ENCODE measurements at places on chromosomes 1 and 21.

GRCh38 chr1:4603295-4604110, 50.9 kb upstream of the AJAP1 start:
- no peak for DNase-seq

GRCh38 chr1:209625791-209626285, 26.4 kb downstream of the LAMB3 start:
- no peak for DNase-seq

- no peak for DNase-seq
Measured at GRCh38 chr1:160863774-160864131, 1.1 kb upstream of the CD244 start.

DNA sequence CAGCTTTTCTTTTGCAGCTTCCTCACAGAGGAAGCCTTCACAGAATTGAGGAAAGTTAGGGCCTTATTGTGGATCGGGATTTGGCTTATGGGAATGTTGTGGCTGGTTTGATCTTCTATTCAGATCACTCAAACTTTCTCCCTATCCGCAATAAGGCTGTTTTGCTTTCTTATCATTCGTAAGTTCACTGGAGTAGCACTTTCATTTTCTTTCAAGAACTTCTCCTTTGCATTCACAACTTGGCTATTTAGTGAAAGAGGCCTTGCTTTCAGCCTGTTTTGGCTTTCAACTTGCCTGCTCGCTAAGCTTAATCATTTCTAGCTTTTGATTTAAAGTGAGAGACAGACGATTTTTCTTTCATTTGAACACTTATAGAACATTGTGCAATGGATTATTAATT, 181.9 kb upstream of the B3GALT2 start:
- no peak for DNase-seq

GRCh38 chr1:3015269-3015635, 6.0 kb upstream of the ACTRT2 start:
- DNase-seq: no peak

DNA sequence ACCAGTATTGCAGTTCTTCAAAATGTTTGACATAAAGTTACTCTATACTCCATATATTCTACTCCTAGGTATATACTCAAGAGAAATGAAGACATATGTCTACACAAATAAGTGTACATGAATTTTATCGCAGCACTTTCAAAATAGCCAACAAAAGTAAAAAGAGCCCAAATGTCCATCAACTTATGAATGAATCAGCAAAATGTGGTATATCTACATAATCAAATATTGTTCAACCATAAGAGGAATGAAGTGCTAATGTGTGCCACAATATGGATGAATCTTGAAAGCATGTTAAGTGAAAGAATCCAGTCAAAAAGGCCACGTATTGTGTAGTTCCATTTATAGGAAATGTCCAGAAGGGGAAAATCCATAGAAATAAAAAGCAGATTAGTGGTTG, 98.6 kb upstream of the F3 start:
- no peak for DNase-seq

DNA sequence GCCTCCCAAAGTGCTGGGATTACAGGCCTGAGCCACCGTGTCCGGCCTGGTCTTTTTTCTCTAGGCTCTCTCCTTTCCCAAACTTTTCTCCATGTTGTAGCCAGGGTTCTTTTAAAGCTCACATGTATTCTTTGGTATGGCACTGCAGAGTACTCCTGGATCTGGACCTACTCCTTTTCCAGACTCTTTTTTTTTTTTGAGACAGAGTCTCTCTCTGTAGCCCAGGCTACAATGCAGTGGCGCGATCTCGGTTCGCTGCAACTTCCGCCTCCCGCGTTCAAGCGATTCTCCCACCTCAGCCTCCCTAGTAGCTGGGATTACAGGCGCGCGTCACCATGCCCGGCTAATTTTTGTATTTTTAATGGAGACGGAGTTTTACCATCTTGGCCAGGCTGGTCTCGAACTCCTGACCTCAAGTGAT, 602 bp upstream of the MED18 start:
- no peak for DNase-seq

DNA sequence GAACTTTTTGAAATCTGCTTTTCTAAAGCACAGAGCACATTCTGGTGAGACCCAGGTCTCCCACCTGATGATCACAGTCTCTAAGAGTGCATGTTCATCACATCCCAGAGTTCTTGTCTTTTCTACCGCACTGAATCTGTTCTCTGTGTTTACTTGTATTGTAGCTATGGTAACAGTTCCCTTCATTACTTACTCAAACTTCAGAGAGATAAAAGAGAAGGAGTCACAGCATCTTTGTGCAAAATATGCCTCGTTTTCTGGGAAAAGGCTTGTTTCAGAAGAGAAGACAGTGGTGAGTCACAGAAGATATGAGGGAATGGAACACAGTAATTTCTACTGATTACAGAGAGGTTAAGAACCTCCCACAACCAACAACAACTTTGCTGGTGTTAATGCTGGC, 580.6 kb downstream of the PLA2G4A start:
- no peak for DNase-seq

GRCh38 chr1:32052887-32053286, 19.9 kb upstream of the TMEM39B start:
- DNase-seq: no peak

DNA sequence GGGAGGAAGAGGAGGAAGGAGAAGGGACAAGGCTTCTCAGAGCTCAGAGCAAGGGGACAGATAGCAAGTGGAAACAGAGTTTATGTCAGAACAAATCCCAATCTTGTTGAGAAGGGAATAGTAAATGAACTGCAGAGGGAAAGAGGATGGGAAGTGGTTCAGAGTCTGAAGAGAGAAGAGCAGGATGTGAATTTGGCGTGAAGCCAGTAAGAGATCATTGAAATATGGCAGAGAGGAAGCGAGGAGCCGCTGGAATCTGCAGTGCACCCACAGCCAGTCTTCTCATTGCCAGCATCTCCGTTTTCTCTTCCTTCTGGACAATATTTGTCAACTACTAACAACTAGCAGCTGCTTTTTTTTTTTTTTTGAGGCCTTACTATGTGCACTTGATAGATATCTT, 19.1 kb downstream of the OLFML3 start:
- DNase-seq: no peak

GRCh38 chr1:176552217-176552991, 89.4 kb downstream of the PAPPA2 start:
- no peak for DNase-seq

DNA sequence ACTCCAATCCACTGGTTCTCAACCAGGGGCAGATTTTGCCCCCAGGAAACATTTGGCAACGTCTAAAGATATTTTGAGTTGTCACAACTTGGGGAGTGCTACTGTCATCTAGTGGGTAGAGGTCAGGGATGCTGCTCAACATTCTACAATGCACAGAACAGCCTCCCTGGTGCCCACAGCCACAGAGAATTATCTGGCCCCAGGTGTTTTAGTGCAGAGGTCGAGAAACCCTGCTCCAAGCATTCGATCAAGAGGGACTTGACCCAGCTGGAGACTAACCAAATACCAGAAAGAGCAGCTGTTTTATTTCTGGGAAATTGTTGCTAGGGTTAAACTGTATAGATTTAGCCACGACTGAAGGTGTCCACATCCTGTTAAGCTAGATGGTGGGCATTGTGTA, 19.2 kb downstream of the CD247 start:
- DNase-seq: no peak

GRCh38 chr1:81650776-81651175, 150.0 kb upstream of the ADGRL2 start:
- no peak for DNase-seq

DNA sequence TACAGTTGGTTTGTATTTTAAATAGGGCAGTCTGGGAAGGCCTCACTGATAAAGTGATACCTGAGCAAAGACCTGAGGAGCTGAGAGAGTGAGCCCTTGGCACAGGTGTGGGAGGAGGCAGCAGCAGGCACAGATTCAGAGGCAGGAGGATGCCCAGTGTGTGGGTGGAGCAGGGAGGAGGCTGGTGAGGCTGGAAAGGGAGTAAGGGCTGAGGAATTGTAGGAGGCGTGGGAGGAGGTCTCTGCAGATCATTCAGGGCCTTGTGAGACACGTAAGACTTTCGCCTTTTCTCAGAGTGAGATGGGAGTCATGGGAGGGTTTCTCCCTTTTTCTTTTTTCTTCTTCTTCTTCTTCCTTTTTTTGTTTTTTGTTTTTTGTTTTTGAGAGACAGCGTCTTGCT, 58.0 kb downstream of the RGL1 start:
- no peak for DNase-seq

- DNase-seq: no peak
Measured at GRCh38 chr1:206985162-206985749, 15.0 kb upstream of the FCAMR start.

- no peak for DNase-seq
Measured at GRCh38 chr1:8443558-8444194, 125.8 kb downstream of the SLC45A1 start.

GRCh38 chr1:201457508-201457960, 11.5 kb downstream of the PHLDA3 start:
- no peak for DNase-seq

DNA sequence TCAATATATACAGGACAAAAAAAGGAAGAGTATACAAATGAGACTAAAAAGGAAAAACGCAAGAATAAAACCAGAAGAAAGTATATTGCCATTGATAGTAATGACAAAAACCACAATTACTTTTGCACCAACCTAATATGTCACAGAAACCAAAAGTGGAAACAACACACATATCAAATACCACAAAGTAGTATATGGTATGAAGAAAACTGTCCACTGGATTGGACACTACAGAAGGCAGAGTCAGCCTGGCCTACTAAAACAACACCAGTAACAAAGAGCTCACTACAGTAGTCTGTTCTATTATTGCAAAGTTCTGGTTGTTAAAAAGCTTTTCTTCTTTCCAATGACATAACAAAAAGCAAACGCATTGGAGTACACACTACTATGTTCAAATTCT, 17.7 kb downstream of the TESK2 start:
- no peak for DNase-seq

- DNase-seq: no peak
Measured at GRCh38 chr21:26453267-26453666, 119.8 kb downstream of the CYYR1 start.

DNA sequence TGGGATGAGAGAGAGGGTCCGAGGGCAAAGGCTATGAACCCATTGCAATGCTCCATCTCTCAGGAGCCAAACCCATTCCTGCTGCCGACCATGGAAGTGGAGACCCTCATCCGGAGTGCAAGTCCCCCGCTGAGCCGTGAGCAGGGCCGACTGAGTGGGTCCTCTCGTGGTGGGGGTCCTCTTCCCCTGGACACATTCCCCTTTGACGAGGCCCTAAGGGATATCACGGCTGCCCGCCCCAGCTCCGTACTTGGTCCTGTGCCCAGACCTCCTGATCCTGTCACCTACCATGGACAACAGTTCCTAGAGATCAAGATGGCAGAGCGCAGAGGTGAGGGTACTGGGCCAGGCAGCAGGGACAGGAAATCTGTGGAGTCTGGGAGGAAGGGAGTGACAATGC, 11.0 kb downstream of the HYI start:
- DNase-seq: no peak

DNA sequence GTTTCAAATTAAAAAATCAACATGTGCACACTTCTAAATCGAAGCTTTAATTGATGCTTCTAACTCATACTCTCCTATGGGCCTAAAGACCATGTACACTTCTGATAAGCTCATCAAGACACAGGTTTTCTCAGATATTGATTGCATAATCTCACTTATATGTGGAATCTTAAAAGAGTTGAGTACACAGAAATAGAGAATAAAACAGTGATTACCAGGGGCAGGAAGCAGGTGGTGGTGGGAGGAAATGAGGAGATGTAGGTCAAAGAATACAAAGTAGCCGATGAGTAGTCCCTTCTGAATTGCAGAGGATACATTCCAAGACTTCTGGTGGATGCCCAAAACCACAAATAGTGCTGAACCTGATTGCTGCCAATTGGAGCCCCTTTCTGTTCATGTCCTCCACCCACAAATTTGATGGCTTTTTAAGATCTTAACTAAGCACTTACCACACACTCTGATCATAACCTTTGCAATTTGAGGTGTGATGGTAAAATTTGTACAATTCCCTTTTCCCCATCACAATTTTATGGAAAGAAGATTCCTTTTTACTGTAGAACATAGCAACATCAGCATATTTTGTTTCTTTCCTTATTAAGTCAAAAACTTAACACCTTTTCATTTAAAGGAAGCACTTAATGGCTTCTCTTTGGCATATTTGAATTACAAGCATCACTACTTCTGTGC, 3.3 kb upstream of the CD1B start:
- no peak for DNase-seq

DNA sequence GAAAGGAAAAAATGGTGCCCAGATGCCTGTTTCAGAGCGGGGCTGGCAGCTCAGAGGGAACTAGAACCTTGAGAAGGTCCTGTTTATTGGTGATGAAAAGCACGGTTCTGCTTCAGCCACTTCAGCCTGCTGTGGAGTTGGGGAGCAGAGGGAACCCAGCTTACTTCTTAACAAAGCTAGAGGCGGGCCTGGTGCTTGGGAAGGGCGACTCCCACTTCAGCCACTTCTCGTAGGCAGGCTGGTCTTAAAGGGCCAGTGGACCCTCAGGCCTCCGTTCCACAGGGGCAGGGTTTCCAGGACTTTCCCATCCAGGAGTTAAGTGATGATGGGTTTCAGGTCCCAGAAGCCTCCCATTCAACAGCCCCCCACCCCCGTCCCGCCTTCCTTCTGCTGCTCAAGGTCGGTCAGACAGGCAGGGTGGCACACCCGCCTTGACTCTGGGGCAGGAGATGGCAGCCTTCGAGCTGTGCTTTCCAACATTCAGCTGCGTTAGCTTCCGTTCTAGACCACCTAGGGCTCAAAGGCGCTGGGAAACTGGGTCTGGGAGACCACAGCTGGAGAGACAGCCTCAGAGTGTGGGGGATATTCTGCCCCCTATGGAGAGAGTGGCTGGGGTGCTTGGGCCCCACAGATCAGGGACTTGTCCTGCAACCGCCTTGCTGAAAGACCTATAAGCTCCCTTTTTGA, 3.4 kb downstream of the RUNX3 start:
- DNase-seq: no peak

DNA sequence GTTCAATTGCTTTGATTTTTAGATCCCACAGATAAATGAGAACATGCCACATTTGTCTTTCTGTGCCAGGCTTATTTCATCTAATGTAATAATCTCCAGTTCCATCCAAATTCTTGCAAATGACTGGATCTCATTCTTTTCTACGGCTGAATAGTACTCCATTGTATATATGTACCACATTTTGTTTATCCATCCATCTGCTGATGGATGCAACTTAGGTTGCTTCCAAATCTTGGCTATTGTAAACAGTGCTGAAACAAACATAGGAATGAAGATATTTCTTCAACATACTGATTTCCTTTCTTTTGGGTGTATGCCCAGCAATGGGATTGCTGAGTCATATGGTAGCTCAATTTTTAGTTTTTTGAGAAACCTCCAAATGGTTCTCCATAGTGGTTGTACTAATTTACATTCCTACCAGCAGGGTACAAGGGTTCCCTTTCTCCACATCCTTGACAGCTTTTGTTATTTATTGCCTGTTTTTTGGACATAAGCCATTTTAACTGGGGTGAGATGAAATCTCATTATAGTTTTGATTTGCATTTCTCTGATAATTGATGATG, 344.4 kb downstream of the KCTD3 start:
- DNase-seq: no peak

GRCh38 chr1:183023146-183023600, at the start of gene LAMC1:
Gene LAMC1 (plus strand): TSS chr1:183023420. CDS start chr1:183023717, 297 bp downstream.
- DNase-seq: peak; percentile 11

Data from NCI-H1417 treated with DMSO at 0.1 percent for 48 hours (cell line).